ENCODE measurements at places on chromosomes 7 and 10.

- DNase-seq = peak; percentile 10
Measured at GRCh38 chr7:137454246-137454724, 110.8 kb upstream of the PTN start.

DNA sequence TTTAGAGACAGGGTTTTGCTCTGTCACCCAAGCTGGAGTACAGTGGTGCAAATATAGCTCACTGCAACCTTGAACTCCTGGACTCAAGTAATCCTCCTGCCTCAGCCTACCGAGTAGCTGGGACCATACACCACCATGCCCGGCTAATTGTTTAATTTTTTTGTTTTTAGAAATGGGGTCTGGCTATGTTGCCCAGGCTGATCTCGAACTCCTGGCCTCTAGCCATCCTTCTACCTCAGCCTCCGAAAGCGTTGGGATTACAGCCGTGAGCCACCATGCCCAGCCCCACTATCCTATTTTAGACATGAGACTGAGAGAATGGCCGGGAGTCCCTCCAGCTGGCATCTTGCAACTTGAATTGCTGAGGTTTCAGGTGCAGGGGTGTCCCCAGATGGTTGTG, 39.4 kb downstream of the KCTD7 start:
- DNase-seq = no peak

DNA sequence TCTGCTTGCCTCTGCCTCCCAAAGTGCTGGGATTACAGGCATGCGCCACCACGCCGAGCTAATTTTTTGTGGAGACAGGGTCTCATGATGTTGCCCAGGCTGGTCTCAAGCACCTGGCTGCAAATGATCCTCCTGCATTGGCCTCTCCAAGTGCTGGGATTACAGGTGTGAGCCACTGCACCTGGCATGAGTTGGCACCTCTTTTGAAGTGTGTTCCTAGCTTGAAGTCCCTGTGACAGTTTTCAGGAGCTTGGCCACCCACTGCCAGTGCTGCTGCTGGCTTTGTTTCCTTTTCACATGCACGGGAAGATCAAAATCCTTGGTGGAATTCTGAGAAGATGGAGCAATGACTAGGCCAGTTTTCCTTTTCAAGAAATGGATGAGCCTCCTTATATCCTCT, 126.3 kb downstream of the NRP1 start:
- no peak for DNase-seq

DNA sequence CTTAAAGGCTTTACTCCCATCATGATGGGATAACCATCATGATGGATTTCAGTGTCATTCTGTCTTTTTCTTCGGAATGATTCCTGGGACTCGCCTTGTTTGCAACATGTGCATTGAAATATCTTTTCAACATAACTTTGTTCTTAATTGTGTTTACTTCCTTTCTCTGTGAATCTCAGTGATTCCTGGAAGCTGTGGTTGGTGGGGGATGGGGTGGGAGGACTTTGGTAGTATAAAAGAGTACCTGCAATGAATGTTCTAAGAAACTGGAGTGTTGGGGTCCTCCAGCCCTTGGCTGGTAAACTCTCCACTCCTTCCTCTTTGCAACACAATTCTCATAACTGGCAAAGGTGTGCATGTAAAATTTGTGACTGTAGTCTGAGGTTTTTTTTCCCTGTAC, 11.5 kb upstream of the SH2D4B start:
- DNase-seq = no peak

DNA sequence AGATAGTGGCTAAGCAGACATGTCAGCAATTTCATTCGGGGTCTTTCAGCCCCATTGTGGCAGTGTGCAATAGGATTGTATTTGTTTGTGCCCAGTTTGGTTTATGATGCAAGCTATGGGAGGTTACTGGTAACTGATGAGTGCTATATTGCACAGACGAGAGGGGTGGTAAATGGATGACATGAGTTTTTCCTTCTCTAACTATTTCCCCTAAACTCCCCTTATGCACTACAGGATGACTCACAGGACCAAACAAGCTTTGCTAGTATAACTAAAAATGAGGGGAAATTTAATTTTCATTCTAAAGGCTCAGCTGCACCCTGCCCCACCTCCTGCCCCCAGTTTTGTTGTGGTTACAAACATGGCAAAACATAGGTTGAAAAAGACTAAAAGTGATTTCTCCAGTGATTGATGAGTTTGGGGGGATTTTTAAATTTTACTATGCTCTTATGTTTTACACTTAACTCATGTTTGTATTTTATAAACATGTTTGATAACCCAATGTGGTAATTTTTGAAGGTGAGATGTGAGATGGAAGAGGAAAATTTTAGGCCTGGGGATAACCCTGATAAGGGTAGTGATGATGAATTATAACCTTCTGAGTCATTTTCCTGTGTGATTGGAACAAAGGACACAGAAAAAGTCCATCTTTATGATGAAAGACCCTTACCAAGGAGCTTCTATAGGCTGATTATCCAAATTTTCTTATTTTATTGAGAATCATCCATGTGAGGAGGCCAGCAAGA, 60.8 kb upstream of the NAMPT start:
- DNase-seq = no peak

- DNase-seq = no peak
Measured at GRCh38 chr7:113263749-113264148, 145.4 kb upstream of the SMIM30 start.

DNA sequence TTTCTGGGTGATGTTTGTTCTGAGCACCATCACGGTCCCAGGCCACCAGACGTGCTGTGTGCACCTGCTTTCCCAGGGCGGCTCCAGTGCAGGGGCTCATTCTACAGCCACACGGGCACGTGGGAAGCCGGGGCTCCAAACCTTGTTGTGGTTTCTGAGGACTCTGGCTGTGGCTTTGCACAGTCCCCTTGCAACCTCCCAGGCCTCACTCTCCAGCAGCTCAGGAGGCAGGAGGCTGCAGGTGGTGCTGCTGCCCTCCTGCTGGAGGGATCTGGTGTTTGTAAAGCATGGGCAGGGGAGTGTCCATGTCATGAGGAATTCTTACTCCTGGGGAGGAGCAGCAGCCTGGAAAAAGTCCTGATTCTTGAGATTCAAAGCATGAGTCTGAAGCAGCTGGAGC, 54.3 kb downstream of the INSYN2A start:
- DNase-seq = peak; percentile 50

DNA sequence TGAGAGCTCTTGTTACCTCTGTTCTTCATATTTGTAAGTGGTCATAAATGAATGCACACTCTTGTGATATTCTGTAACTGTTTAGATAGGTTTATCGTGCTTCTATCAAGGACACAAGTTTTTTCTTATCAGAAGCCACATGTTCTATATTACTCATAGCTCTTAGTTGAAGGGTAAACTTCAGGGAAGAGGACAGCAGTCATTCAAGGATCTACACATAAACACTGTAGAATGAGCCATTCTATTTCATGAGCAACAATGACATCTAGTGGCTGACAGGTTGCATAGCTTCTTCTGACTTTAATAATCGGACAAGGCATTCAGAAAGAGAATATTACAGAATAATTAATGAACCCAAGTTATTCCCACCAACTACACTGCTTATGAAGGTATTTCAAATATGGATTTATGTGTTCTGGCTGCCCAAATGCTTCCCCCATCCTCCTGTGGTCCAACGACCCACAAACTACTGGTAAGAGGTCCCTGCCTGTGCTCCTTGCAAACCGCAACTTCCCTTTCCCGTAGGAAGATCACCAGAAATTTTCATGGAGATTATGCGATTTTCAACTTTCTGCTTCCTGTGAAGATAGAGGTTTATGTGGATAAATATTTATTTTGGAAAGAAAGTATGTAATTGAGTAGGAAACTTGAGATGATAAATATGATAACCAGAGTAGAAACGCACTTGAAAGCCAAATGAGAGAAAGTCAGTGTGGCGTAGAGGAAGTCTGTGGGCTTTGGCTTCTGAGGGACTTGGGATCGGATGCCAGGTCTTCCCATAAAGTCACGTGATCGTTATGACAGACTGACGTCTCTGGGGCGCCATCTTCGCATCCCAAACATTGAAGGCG, 16.8 kb upstream of the ABCB5 start:
- DNase-seq = no peak

- no peak for DNase-seq
Measured at GRCh38 chr7:127812540-127812939, 160.5 kb downstream of the SND1 start.

GRCh38 chr10:92125144-92125543, 165.7 kb downstream of the CPEB3 start:
- no peak for DNase-seq

- DNase-seq = peak; percentile 80
Measured at GRCh38 chr10:44300666-44301649, 83.9 kb downstream of the CXCL12 start.

- DNase-seq = no peak
Measured at GRCh38 chr10:27457261-27457945, 46.7 kb upstream of the RAB18 start.

DNA sequence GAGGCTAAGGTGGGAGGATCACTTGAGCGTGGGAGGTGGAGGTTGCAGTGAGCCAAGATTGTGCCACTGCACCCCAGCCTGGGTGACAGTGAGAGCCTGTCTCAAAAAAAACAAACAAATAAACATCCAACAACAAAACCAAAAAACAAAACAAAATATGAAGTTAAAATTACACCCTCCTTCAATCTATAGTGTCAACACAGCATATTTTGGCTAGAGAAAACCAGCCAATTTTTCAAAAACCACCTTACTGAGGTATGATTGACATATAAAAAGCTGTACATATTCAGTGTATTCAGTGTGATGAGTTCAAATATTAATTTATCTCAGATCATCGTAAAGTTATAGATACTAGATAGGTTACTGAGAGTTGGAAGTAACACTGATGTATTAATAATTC, 102.4 kb downstream of the ICA1 start:
- no peak for DNase-seq
